ENCODE measurements at places on chromosomes 1 and 21.
A peak's percentile ranks its signal among the peaks of the same experiment; 100 is the strongest.

- no peaks in the 10 kb centered on the region for H3K36me3 ChIP-seq
- H3K27me3 ChIP-seq = no peaks in the 10 kb centered on the region
- H3K27ac ChIP-seq = no peak overlapping the region
These were observed 47.8 kb upstream of the ARHGAP29 start for GRCh38 chr1:94285031-94285654.

DNA sequence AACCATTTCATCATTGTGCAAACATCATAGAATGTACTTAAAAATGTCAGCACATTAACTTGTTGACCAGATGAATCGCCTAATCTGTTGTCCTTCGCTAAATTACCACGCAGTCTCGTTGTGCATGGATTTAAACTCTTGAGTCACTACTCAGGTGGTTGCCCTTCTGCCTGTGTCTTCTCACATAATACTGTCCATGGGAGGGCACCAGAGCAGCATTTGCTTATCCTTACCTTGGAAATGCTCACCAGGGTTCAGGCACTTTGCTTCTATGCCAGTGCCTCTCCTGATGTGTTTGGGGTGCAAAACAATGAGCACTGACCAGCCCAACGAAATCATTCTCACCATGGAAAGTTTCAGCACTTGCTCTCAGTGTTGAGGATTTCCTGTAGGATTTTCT lies 559.9 kb downstream of the RWDD3 start:
- H3K4me1 ChIP-seq = no peaks in the 10 kb centered on the region
- H3K27ac ChIP-seq = no peak overlapping the region
- H3K36me3 ChIP-seq = no peaks in the 10 kb centered on the region
- H3K4me3 ChIP-seq = no peak overlapping the region
- no peaks in the 10 kb centered on the region for H3K27me3 ChIP-seq
- no peak for DNase-seq

- H3K36me3 ChIP-seq = no peaks in the 10 kb centered on the region
- no peak overlapping the region for H3K4me3 ChIP-seq
- no peaks in the 10 kb centered on the region for H3K27me3 ChIP-seq
- no peaks in the 10 kb centered on the region for H3K4me1 ChIP-seq
- H3K27ac ChIP-seq = no peak overlapping the region
These were observed 73.7 kb downstream of the PDE4B start for GRCh38 chr1:65866439-65866838.

DNA sequence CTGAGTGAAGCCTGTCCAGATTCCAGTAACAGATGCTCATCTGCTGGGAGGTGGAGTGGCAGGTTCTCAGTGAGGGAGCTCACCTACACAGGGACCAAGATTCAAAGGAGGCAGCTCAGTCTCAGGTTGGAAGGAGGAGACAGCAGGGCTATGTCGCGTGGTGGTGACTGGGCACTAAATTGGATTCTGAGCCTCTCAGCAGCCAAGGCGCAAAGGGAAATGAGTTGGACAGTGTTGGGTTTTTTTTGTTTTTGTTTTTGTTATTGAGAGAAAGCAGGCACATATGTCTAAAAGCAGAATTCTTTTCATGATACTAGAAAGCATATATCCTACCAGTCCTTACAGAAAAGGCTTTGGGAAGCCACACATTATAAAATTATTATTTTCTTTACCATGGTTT lies 26.2 kb downstream of the UMODL1 start:
- no peaks in the 10 kb centered on the region for H3K36me3 ChIP-seq
- peak overlapping the region; percentile 74 for H3K27ac ChIP-seq
- no peaks in the 10 kb centered on the region for H3K27me3 ChIP-seq
- no peaks in the 10 kb centered on the region for H3K4me1 ChIP-seq
- DNase-seq = no peak

- H3K27ac ChIP-seq = no peak overlapping the region
- no peak overlapping the region for H3K4me3 ChIP-seq
- H3K36me3 ChIP-seq = peaks cover 4% of the 10 kb centered on the region
These were observed 34.7 kb upstream of the CLSTN1 start for GRCh38 chr1:9858293-9859035.

DNA sequence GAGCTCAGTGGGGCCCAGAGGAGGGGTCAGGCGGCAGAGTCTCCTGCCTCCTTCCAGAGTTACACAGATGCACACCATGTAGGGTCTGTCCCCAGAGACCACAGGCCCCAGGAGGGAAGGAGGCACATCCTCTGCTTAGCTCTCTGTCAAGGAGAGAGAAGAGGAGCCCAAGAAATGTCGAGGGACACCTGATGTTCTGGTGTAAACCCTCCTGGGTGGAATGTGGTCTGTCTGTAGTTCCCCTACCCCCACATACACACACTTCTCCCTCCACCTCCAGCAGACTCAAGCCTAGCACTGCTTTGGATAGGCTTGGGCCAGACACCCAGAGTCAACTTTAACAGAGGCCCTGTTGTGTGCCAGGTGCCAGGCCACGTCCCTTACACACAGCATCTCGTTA lies 34.2 kb downstream of the KIF21B start:
- no peaks in the 10 kb centered on the region for H3K4me1 ChIP-seq
- no peak overlapping the region for H3K27ac ChIP-seq
- no peak overlapping the region for H3K4me3 ChIP-seq
- no peaks in the 10 kb centered on the region for H3K27me3 ChIP-seq

GRCh38 chr1:6427441-6428390 lies 3.1 kb downstream of the ESPN start:
- H3K4me1 ChIP-seq = no peaks in the 10 kb centered on the region
- no peaks in the 10 kb centered on the region for H3K36me3 ChIP-seq
- H3K27me3 ChIP-seq = peaks cover 92% of the 10 kb centered on the region

DNA sequence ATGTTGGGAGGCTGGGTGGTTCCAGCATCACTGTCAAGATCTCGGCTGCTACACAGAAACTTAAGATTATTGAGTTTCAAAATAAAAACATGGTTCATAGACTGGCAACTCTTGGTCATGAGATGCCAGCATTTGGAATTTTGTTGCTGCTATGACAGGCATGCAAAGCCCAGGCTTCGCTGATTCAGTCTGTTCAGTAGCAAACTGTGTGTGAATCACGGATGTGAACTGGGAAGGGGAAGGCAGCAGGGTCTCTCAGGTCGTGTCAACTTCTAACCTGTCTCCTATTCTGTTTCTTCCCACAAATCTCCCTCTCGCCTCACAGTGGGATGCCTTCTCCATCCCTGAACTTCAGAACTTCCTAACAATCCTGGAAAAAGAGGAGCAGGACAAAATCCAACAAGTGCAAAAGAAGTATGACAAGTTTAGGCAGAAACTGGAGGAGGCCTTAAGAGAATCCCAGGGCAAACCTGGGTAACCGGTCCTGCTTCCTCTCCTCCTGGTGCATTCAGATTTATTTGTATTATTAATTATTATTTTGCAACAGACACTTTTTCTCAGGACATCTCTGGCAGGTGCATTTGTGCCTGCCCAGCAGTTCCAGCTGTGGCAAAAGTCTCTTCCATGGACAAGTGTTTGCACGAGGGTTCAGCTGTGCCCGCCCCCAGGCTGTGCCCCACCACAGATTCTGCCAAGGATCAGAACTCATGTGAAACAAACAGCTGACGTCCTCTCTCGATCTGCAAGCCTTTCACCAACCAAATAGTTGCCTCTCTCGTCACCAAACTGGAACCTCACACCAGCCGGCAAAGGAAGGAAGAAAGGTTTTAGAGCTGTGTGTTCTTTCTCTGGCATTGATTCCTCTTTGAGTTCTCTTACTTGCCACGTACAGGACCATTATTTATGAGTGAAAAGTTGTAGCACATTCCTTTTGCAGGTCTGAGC lies 25.5 kb downstream of the EIF2D start:
- H3K4me1 ChIP-seq = no peaks in the 10 kb centered on the region
- H3K36me3 ChIP-seq = peaks cover 54% of the 10 kb centered on the region
- no peak overlapping the region for H3K4me3 ChIP-seq
- no peaks in the 10 kb centered on the region for H3K27me3 ChIP-seq
- no peak for DNase-seq
- no peak overlapping the region for H3K27ac ChIP-seq

DNA sequence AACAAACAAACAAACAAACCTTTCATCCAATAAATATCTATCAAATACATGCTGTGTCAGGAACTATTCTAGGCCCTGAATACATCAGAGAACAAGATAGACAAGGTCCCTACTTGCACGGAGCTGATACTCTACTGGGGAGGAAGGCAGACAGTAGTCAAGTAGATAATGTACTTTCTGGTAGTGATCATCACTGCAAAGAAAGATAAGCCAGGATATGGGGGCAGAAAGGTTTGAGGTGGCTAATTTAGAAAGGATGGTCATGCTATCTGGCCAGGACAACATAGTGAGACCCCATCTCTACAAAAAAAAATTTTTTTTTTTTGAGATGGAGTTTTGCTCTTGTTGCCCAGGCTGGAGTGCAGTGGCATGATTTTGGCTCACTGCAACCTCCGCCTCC lies 9.3 kb upstream of the MEX3A start:
- no peak overlapping the region for H3K4me3 ChIP-seq
- H3K27me3 ChIP-seq = no peaks in the 10 kb centered on the region
- no peak overlapping the region for H3K27ac ChIP-seq

DNA sequence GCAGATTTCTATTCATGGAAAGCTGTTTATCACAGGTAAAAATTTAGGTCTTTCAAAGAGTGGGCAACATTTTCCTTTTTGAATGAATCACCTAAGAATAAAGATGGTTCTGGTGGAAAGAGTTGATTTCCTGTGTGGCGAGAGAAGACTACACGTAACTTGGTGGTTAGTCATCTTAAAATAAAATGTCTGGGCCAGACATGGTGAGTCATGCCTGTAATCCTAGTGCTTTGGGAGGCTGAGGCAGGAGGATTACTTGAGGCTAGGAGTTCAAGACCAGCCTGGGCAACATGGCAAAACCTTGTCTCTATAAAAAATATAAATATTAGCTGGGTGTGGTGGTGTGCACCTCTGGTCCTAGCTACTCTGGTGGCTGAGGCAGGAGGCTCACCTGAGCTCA lies 65.7 kb downstream of the DISP1 start:
- DNase-seq = no peak
- H3K27me3 ChIP-seq = no peaks in the 10 kb centered on the region
- H3K4me1 ChIP-seq = no peaks in the 10 kb centered on the region
- H3K4me3 ChIP-seq = no peak overlapping the region
- no peak overlapping the region for H3K27ac ChIP-seq
- H3K36me3 ChIP-seq = no peaks in the 10 kb centered on the region
